ENCODE measurements at places on chromosomes 2 and 18. TPM values are rescaled to one million over a fixed set of nuclear protein-coding genes. Genes with fewer than 3 reads are reported as not detected.

Gene GALNT3
- total RNA-seq = 3.1 TPM

Gene GALNT5
- 11.4 TPM for total RNA-seq

Gene DHRS9
- total RNA-seq = not detected

Gene MOB1A
- 159 TPM for total RNA-seq

Gene SDC1
- 4.6 TPM for total RNA-seq

Gene C2orf80
- not detected for total RNA-seq

All from fibroblast of the aortic adventitia (primary cell).